ENCODE measurements at places on chromosomes 7 and 10. TPM values are rescaled to one million over a fixed set of nuclear protein-coding genes. Genes with fewer than 3 reads are reported as not detected.

DNA sequence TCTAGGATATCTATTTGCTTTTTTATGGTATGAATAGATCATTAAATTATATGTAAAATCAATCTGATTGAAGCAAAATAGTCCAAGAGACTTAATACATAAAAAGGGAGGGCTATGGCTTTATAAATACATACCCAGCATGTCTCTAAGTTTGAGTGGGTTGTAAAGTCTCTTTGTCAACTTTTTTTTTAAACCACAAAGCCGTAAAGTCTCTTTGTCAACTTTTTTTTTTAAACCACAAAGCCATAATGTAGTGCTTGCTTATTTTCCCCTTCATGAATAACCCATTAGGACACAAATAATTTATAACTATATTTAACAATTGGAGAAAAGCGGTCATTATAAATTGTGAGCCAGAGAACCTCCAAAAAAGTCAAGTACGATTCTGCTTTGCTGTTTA lies 5.7 kb downstream of the HECTD2 start:
- DNase-seq, result no peak

GRCh38 chr7:126720232-126720631 lies 532.5 kb downstream of the GRM8 start:
- no peak for DNase-seq

GRCh38 chr7:127844165-127844564 lies 187.1 kb downstream of the LRRC4 start:
- no peak for DNase-seq

GRCh38 chr7:95608359-95609173 lies 12.2 kb upstream of the PDK4 start:
- no peak for DNase-seq

- DNase-seq, result no peak
These were observed 160.9 kb upstream of the CSTF2T start for GRCh38 chr10:51860257-51860656.

Gene NUDT13
- 1.0 TPM for total RNA-seq

GRCh38 chr10:47031901-47032465 lies 120.8 kb downstream of the PTPN20 start:
- DNase-seq, result no peak

GRCh38 chr7:101285171-101285570 lies 36.4 kb downstream of the IFT22 start:
- no peak for DNase-seq

All from activated T-helper 2 cell treated with anti-CD3 and anti-CD28 coated beads, Interferon-gamma antibody, Interleukin-2, Interleukin-4, amounts not matched to agents 10 μg/mL and 5 μg/mL and 100 μg/mL, durations not matched to agents 14 hours and 24 hours and 36 hours (primary cell).